Hippocampal formation (tissue), 2 donors: ENCODE measurements at places on chromosomes 2 and 18.

DNA sequence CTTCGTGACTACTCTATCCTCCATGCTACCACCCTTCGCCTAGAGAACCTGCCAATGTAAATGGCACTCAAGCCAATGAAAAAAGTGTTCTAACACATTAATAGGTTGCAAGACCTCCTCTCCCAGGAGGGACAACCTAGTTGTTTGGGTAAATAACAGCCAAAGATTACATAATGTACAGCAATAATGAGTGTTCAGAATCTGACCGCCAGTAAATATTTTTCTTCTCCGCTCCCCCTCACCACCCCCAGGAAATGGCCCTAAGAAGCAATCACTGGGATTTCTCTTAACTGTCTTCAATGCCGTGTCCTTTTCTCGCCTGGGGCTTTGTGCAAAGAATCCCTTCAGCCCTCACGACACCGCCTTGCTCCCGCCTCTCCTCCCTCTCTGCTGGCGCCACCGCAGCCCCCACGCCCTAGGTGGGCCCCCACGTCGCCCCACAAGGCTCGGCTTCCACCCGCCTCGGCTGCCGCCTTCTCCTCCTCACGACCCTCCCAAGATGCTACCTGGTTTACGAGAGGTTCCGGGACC lies 458 bp downstream of the HYCC2 start:
- no peak for DNase-seq

- DNase-seq, result no peak
Observed at GRCh38 chr18:23563377-23564043, 22.8 kb downstream of the NPC1 start.

DNA sequence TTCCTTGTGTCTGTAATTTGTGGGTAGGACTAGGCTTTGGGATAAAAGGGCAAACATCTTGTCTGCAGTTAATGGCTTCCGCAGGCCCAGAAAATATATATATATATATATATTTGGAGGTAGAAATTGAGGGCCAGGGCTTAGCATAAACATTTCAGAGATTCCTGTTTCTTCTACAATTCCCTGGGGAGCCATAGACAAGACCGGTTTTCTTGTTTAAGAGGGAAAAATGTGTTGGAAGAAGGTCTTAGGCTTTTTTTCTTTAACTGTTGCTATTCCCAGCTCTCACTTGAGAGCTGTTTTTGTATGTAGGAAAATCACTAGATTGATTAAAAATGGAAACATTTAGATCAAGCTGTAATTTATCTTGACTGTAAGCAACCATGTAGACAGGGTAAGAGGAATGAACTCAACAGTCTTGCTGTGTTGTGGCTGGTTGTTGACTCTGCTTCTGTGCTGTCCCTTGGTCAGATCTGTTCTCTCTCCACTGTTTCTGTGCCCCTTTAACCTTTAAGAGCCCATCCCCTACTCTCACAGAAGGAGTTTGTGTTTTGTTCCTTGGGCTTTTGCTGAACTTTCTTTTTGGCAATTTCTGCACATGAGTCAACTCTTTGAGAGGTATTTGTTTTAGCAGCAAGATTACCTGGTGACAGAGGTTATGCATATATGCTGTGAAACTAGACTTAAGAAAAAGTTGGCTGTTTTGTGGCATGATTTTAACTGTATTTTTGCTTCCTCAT lies 58.3 kb downstream of the EFEMP1 start:
- no peak for DNase-seq

- peak; percentile 43 for DNase-seq
Observed at GRCh38 chr2:20483194-20483895, 36.5 kb downstream of the RHOB start.

GRCh38 chr2:227394401-227394800 lies 6.7 kb upstream of the SCYGR1 start:
- no peak for DNase-seq

- no peak for DNase-seq
Observed at GRCh38 chr18:36312806-36313395, 15.4 kb downstream of the FHOD3 start.

DNA sequence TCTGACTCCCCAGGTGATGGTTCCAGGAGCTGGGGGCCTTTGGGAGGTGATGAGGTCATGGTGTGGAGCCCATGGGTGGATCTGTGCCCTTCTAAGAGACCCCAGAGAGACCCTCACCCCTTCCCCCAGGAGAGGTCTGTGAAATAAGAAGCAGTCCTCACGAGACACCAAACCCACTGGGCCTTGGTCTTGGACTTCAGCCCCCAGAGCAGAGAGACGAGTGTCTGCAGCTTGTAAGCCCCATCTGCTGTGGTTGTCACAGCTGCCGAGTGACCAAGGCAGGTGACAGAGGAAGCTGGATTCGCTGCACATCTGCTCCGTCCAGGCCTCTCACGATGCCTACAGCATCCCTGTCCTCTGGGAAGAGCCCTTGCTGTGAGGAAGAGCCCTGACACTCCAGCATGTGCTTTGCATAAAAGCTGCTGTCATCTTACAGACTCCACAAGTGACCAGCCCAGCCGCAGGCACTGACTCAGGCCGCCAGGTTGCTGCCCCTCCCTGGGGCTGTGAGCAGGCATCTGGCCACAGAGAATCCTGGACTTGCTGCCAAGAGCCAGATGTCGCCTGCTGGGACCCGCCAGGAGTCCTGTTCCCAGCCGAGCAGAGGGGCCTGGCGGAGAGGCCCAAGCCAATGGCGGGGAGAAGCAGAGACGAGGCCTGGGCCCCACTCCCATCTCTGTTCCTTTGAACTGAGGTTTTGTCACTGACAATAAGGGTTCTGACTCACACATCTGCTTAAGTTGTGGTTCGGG lies 150.8 kb downstream of the PXDN start:
- no peak for DNase-seq

- DNase-seq, result no peak
Observed at GRCh38 chr2:13818002-13818401, 814.5 kb upstream of the LRATD1 start.

DNA sequence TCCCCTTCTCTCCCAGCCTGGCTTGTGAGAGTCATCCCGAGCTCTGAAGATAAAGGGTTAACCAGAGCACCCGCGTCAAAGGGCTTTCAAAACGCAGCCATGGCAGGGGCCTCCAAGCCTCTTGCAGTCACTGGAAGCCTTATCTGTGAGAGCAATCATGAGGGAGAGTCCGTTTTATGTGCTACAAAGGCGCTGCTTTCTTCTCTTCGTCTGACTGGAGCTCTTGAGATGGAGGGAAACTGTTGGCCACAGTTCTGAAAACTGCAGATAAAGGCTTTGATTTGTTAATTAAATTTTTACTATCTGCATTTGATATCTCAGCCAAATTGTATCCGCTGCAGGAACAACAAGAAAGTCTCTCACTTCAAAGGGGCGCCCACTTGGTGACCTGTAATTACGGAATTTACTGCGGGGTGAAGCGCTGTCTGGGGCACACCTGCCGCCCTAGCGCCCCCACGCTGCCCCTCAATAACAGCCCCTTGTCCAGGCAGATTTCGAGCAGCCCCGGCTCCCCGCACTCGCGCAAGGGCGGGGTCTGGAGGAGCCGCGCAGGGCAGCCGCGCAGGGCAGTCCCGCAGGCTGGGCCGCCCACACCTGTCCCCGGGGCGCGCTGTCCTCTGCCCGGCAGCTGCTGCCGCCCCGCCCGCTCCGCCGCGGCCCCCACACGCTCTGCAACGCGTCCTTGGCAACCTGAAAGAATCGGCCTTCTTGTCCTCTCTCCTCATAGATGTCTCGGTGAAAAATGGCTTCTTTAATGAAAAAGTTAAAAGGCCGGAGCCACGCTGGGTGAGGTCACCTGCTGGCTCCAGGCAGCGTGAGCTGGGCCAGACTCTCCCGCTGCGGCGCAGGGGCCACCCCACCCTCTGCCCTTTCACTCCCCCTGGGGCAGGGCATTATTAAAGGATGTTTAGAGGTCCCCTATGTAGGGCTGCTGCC lies 217.9 kb downstream of the VAPA start:
- no peak for DNase-seq

DNA sequence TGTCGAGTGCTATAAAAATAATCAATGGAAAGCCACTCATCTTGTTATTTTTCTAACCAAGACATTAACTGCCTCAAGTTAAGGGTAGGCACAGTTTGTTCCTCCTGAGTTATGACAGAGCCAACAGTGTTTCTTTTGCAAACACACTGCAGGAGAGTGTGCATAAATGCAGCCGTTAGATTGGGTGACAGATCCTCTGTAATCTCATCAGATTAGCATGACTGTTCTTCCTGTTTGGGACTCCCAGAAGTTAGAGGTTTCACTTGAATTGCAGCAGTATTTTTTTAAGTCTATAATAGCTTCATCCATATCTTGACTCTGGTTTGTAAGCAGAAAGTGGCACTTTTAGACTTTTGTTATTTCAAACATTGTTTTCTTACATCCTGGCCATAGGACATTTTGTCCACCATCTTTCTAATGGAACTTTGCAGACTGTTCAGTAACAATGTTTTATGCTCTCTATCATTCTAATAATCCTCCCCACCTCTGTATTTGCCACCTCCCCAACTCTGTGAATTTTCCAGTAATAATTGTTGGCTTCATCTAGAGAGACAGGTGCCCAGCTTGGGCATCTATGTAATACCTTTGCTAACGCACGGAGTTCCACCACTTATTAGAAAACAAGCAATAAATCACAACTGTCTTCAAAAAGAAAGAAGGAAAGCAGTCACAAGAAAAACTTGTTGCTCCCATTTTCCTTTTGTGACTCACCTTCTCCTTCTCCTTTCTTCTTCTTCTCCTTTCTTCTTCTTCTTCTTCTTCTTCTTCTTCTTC lies 560.0 kb downstream of the ADCYAP1 start:
- no peak for DNase-seq

GRCh38 chr2:120437604-120438000 lies 91.7 kb downstream of the INHBB start:
- DNase-seq, result no peak

DNA sequence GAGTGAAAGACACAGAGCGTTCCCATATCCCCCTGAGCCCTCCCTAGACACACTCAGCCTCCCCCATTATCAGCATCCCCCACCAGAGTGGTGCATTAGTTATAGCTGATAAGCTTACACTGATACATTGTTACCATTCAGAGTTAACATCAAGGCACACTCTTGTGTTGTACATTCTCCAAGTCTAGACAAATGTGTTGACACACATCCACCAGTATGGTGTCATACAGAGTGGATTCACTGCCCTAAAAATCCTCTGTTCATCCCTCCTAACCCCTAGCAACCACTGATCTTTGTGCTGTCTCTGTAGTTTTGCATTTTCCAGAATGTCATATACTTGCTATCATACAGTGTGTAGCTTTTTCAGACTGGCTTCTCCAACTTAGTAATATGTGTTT lies 78.0 kb upstream of the RPL31 start:
- no peak for DNase-seq

DNA sequence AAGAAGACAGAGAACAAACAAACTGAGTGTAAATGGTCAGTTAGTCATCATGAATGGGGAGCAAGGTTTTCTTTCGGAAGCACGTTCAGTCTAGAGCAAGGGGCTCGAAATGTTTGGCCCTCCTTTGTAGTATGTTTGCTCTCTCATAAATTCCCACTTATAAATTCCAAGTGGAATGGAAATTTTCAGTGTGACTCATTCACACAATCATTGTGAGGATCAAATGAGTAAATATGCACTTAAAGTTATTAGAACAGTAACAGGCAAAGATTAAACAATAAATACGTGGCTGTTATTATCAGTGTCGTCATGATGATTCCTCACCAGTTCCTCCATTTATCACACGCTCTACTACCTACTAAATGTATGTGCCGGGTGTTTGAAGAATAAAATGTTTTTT lies 10.5 kb downstream of the CNGA3 start:
- DNase-seq, result no peak

DNA sequence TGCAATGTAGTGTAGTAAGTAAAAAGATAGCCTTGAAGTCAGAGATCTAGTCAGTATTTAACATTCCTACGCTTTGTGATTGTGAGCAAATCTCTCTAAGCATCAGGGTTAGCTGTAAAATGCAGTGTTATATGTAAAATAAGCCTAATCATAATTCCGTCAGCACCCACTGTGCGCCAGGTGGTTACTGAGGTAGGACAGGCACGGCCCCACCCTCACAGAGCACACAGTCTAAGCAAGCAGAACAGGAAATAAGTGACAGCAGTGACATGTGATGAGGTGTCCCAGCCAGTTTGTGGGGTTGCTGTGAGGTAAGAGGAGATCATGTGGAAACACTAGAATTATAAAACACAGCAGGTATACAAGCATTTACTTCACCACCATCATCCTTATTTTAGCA lies 267.1 kb downstream of the ICOS start:
- DNase-seq, result no peak

GRCh38 chr18:56831988-56832387 lies 180.8 kb downstream of the WDR7 start:
- DNase-seq, result no peak

DNA sequence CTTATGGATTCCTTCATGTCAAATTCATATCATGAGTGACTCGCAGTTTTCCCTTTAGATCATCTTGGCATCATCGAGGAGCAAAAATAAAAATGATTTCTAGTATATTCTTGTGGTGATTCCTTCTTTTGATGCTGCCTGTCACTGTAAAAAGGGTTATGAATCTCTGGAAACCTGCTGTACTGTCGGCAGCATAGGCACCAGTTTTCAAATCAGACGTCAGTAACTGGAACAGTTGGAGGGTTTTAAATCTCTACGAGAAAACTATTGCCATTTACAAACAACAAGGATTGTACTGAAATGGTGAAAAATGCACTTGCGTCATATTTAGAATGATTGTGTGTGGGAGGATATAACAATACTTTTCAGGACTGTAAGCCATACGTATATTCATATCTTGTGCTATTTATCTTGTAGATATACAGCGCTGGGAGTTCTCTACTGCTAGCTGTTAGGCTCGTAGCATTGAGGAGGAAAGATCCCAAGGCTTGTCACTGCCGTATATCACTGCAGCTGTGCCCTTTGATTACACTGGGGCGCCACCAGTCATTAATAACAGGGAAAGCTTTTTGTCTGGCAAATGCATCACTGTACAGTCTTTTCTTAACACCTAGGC lies 320.7 kb downstream of the MTX2 start:
- DNase-seq, result no peak

DNA sequence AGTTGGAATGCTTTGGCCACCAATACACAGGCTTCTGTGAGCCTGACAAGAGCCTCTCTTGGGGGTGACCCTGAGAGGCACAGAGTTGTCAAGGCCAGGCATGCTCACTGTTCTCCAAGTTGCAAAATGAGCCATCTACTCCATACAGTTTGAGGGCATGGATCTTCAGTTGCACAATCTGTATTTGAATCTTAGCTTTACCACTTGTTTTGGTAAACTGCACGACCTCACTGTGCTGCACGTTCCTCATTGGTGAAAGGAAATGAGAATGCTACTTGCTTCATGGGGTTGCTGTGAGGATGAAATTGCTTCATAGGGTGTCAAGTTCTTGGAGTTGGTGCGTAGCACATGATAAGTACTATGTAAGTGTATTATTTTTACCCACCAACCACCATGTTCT lies 12.0 kb upstream of the HAAO start:
- DNase-seq, result no peak

GRCh38 chr2:223221139-223221835 lies 169.3 kb downstream of the KCNE4 start:
- no peak for DNase-seq

- no peak for DNase-seq
Observed at GRCh38 chr18:44750774-44751173, 70.1 kb downstream of the SETBP1 start.

GRCh38 chr18:75727456-75727855 lies 300.0 kb upstream of the SMIM21 start:
- peak; percentile 36 for DNase-seq

GRCh38 chr2:98512699-98513098 lies 68.0 kb downstream of the INPP4A start:
- DNase-seq, result no peak
